ENCODE measurements at places on chromosomes 5 and 9. TPM values are rescaled to one million over a fixed set of nuclear protein-coding genes. Genes with fewer than 3 reads are reported as not detected.

The FAT2 gene
- not detected for total RNA-seq

The PCDHGA6 gene
- total RNA-seq: 0.67 TPM

GRCh38 chr9:118148990-118149389 lies 444.8 kb downstream of the TLR4 start:
- no peak for DNase-seq

The EIF4E1B gene
- not detected for total RNA-seq

The GABRA6 gene
- total RNA-seq: not detected

The SMIM23 gene
- not detected for total RNA-seq

DNA sequence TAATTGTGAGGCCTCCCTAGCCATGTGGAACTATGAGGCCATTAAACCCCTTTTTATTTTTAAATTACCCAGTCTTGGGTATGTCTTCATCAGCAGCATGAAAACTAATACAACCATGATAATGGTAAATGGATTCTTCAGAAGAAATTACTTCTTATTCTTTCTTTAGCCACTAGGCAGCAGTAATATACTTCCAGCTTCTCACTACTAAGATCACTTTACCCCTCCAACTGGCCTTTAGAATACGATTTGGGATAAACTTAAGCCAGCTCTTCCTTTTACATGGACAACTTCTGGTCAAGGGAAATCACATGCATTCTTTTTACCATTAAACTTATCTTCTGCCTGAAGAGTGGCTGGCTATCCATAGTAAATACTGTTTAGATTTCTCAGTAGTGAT lies 355.4 kb downstream of the MAN2A1 start:
- DNase-seq: no peak

The CARTPT gene
- total RNA-seq: not detected

The SHB gene
- total RNA-seq: 3.4 TPM

The SLC46A2 gene
- total RNA-seq: not detected

DNA sequence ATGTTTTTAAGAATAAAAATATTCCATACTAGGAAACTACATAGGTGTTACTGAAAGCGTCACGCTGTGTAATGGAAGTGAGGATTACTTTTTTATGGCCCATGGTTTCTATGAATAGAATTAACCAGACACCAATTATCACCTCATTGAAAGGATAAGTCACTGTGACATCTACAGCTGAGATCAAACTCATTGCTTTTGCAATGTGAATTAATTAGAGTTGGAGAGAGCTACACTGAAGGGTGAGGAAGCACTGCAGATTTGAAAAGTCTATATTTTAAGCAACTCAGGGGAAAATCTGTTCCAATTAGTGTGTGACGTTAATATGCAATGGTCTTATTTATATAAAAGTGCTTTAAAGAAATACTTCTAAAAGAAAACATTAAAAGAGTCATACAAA lies 1300.1 kb upstream of the DMAC1 start:
- DNase-seq: no peak

The CYLC2 gene
- total RNA-seq: not detected

GRCh38 chr5:159593518-159594073 lies 263.3 kb upstream of the IL12B start:
- DNase-seq: no peak
